ENCODE measurements at places on chromosomes 7 and 10. TPM values are rescaled to one million over a fixed set of nuclear protein-coding genes. Genes with fewer than 3 reads are reported as not detected.

The FMC1 gene
- polyA plus RNA-seq, result 47.8 TPM

The PON1 gene
- polyA plus RNA-seq, result not detected

The MUC12 gene
- 0.45 TPM for polyA plus RNA-seq

The OR6B1 gene
- polyA plus RNA-seq, result not detected

The RAMP3 gene
- 1.6 TPM for polyA plus RNA-seq

The ZYX gene
- polyA plus RNA-seq, result 55.7 TPM

The ELOVL3 gene
- not detected for polyA plus RNA-seq

Data from CD4-positive, alpha-beta memory T cell (primary cell).